ENCODE measurements at places on chromosomes 4 and X. TPM values are rescaled to one million over a fixed set of nuclear protein-coding genes. Genes with fewer than 3 reads are reported as not detected.

- no peak for DNase-seq
Observed at GRCh38 chrX:133054761-133055405, 42.0 kb downstream of the USP26 start.

DNA sequence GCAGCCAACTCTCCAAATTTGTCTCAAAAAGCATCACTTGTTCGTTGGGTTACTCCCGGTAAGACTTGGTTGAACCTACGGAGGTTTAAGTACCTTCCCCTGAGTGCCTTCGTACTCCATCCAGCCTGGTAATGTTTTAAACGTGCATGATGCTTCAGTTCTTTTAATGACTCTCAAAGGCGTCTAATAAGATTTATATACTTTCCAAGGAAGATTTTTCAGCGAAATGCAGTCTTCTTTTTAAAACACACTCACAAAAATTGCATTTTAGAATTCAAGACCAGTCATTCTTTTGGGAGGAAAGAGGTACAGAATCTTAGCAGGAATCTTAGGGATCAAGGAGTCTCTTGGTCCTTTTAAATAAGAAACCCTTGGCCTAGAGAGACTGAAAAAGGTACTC, 430 bp upstream of the TRPC3 start:
- DNase-seq = no peak

DNA sequence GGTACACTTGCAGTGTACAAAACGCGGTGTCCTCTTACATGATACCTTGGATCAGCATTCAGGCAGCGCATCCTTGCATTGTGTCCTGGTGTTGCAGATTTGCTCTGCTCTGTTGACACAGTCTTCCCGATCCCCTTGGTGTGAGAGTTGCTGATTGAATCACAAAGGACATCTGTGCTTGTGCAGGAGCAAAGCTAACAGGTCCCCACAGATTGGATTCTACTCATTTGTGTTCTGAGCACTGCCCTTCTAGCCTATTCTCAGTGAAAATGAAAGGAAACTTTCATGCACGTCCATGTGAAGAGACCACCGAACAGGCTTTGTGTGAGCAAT, 171.4 kb downstream of the FRMPD4 start:
- DNase-seq = no peak

- DNase-seq = no peak
Observed at GRCh38 chr4:158652920-158653319, 18.8 kb downstream of the C4orf46 start.

DNA sequence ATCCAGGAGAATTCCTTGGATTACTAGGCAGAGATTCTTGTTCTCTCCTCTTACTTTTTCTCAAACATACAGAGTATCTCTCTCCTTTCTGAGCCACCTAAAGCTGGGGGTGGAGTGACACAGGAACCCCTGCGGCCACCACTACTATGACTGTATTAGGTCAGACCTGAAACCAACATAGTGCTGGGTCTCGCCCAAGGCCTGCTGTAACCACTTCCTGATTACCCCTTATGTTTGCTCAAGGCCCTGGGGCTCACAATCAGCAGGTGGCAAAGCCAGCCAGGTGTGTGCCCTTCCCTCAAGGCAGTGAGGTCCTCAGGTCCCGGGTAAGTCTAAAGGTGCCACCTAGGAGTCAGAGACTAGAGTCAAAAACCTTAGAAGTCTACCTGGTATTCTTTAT, 166.4 kb downstream of the PARM1 start:
- DNase-seq = peak; percentile 17

The TLR10 gene
- total RNA-seq = 1.3 TPM

The MGST2 gene
- total RNA-seq = 29.1 TPM

The PAGE2B gene
- not detected for total RNA-seq

The WAS gene
- 6.0 TPM for total RNA-seq

The PIM2 gene
- 7.6 TPM for total RNA-seq

- no peak for DNase-seq
Observed at GRCh38 chrX:13220916-13221315, 98.9 kb downstream of the ATXN3L start.

DNA sequence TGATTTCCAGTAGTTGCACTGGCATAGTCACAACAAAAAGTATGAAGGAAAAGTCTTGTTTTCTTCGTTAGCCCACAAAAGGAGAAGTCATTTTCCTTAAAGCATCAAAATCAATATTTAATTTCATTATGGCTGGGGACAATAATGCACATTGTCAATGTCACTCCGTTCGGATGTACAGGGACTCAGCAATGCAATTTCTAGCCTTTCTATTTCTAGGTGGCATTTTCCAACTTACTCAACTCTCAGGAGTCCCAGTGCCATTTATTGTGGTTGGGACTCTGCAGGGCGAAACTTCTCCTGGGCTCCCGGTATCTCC, 99.6 kb downstream of the CEP135 start:
- DNase-seq = no peak

The TRIM61 gene
- total RNA-seq = 0.44 TPM

The NELFA gene
- 14.1 TPM for total RNA-seq
